ENCODE measurements at places on chromosomes 13 and 19.
A peak's percentile ranks its signal among the peaks of the same experiment; 100 is the strongest.

GRCh38 chr19:44903602-44904425, 1.8 kb upstream of the APOE start:
- DNase-seq: peak; percentile 86

DNA sequence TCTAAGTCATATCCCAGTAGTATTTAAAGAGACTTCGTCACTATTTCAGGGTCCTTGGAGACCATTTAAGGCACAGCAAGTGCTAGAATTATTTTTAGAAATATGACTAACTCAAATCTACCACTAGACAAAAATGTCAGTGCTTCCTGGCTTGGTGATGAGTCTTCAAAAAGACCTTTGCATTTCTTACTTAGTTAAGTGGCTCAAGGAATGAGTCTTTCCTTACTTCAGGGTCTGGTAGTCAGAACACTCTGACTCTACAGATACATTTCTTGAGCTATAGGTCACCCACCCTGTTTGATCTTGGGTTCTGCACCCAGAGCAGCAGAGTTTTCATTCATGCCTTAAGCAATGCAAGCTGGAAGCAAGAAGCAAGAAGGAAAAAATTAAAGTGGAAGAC, 191.0 kb upstream of the HTR2A start:
- DNase-seq: no peak

GRCh38 chr19:57068921-57069697, 50.7 kb upstream of the USP29 start:
- DNase-seq: peak; percentile 6

DNA sequence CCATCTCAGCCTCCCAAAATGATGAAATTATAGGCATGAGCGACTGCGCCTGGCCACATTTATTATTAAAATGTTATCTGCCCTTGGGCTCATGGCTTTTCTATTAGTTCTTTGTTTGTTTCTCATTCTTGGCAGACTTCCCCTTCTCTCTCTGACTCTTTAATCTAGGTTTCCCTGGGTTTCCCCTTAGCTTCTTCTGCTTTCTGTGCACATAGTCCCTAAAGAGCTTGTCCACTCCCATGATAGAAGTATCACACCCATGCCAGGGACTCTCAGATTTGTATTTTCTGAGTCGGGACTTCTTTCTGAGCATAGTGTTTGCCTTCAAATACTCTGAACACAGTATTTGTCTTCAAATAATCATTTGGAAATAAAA, 38.6 kb upstream of the ITM2B start:
- no peak for DNase-seq

GRCh38 chr19:51664131-51664530, 17.5 kb upstream of the SIGLEC14 start:
- no peak for DNase-seq

DNA sequence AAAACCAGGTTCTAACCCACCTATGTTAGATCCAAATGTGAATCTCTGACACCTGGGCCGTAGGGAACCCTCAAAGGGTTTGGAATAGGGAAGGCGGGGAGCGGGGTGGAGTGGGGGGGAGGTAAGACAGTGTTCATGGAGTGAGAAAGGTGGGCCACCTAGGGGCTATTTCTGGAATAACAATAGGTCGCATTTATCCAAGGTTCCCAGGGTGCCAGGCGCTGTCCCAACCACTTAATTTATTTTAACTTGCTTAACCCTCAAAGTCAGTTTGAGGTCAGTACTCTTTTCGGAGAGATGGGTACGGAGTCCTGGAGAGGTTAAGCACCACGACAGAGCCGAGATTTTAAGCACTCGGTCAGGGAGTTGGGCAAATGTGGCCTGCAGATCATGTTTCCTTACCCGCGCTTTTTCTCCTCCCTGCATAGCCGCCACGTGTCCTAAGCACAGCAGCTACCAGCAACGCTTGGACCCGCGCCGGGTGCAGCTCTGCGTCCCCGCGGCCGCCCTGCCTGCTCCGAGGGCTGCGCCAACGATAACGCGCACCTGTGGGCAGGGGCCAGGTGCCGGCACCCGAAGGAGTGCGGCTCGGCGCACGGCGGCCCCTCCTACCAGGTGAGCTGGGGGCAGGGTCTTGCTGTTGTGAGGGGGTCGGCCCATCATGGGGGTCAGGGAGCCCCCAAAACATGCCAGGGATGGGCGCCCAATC, 25.0 kb upstream of the FXYD3 start:
- no peak for DNase-seq
